Stimulated activated naive CD4-positive, alpha-beta T cell treated with Interleukin-2 at 50 U/mL for 16 hours (primary cell): ENCODE measurements at places on chromosomes 2 and 18.

DNA sequence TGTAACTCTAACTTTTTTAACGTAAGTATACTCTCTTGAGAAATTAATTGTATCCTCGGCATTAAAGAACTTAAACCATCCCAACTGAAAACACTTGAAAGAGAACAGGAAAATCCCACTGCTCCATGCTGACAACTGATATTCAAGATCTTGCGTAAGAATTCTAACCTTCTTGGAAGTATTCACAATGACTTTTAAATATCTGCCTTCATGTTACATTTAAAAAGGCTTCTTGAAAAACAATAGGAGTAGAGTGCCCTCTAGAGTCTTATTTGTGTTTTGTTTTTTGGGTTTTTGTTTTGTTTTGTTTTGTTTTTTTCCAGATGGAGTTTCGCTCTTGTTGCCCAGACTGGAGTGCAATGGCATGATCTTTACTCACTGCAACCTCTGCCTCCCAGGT, 65.4 kb upstream of the DNAJC10 start:
- DNase-seq, result no peak

- no peak for DNase-seq
Observed at GRCh38 chr2:76450024-76450475, 739.3 kb upstream of the GCFC2 start.

DNA sequence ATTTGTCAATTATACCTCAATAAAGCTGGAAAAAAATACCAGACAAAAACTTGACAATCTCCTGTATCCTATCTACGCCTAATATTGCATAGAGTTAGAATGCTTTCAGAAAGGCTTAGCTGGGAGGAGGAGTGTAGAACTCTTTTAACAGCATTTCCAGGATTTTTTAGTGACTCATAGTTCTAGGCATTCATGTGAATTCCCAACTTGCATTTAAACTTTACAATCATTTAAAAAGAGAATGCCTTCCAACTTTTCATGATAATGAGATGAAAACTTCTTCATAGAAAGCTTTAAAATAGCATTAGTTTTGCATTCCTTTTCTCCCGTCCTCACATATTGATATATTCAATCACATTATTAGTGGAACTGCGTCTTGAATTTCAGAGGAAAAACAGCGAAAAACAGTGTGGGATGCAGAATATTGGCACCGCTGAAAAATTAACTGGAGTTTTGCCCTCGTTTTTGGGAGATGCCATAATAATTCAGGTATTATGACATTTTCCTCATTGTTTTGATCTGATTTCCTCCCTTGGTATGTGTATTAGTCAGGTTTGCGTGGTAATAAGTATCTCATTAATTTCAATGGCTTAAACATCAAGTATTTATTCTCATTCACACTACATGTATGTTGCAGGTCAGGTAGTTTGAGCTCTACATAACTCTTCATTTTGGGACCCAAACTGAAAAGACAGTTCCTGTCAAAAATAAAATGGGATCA, 293.2 kb upstream of the FIGN start:
- DNase-seq, result no peak

GRCh38 chr2:20585710-20586594, 64.9 kb downstream of the HS1BP3 start:
- DNase-seq, result no peak

- DNase-seq, result no peak
Observed at GRCh38 chr2:236679884-236680860, 110.5 kb downstream of the ACKR3 start.

DNA sequence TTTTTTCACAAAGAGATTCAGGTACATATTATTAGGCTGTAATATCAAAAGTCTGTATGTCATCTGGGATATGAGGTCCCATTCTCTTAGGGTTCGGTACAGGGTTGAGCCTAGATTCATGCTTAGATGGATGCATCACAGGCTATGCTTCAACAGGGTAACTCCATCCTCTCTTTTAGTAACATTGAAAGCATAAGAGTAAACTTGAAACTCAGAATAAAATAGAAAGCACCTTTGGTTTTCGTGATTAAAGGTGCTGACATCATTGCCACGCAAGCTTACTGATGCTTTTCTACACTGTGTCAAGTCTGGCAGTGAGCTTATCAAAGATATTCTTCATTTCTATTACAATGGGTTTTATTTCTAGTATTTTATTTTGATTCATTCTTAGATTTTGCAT, 419.1 kb upstream of the DSEL start:
- DNase-seq, result no peak

GRCh38 chr2:140584471-140584870, 1546.3 kb downstream of the LRP1B start:
- no peak for DNase-seq

GRCh38 chr2:37644191-37644590, 27.3 kb downstream of the CDC42EP3 start:
- no peak for DNase-seq

- no peak for DNase-seq
Observed at GRCh38 chr2:213202011-213202410, 50.6 kb upstream of the IKZF2 start.

GRCh38 chr2:220499225-220499624, 871.8 kb downstream of the SLC4A3 start:
- no peak for DNase-seq

GRCh38 chr2:23684395-23685176, 242.3 kb downstream of the ATAD2B start:
- no peak for DNase-seq

DNA sequence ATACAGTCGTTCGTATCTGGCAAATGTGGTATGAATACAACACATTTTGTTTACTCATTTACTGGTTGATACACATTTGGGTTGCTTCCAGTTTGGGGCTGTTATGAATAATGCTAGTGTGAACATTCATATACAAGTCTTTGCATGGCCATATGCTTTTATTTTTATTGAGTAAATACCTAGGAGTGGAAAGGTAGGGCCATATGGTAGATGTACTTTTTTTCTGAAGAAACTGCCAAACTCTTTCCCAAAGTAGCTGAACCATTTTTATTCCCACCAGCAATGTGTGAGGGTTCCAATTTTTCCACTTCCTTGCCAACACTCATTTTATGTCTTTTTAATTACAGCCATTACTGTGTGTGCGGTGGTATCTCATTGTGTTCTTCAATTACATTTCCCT, 496.2 kb upstream of the NRXN1 start:
- no peak for DNase-seq

- no peak for DNase-seq
Observed at GRCh38 chr2:33136056-33136455, 189.3 kb downstream of the LTBP1 start.

DNA sequence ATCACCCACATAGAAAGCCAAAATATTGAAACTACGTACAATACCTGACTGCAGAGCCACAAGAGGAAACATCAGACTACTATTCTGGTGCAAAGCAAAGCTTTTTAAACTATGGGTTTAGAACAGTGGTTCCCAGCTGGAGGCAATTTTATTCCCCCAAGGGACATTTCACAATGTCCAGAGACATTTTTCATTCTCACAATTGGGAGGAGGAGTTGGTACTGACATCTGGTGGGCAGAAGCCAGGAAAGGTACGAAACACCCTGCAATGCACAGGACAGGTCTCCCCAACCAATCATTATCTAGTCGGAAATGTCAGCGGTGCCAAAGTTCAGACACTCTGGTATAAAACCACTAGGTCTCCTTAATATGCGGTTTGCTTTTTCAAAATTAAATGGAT, 88.4 kb upstream of the ARL5A start:
- no peak for DNase-seq

DNA sequence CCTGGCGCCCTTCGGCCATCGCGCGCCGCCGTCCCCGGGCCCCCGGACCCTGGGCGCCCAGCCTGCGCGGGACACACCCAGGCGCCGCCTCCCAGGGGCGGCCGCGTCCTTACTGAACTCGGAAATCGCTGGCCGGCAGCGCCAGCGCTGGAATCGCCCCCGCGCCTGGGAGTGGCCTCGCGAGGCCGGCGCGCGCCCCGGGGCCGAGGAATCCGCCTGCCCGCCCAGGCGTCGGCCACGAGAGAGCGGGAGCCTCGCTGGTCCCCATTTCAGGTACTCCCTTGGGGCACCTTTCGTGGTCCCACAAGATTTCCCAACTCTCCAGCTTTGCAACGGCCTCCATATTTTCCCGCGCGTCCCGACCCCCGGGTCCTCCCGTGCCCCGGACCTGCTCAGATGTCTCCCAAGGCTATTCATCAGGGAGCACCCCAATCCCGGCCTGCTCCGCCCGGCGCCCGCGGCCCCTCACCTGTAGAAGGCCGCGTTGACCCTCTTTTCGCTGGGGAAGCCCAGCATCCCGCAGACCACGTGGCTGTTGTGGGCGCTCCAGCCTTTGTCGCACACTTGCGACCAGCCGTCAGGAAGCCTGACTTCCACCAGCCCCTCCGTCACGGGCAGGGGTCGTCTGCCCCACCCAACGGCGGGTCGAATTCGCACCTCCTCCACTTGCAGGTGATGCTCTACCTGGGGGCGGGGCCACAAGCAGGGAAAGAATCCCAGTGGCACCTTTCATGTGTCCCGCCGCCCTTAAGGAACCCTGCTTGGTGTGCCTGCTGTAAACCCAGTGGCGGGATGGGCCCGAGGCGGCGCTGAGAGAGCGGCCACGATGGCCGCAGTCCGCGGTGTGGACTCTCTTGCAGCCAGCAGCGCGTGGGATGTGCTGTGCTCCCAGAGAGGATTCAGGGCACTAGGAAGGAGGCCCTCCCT, 4.6 kb downstream of the LOXL3 start:
- no peak for DNase-seq

DNA sequence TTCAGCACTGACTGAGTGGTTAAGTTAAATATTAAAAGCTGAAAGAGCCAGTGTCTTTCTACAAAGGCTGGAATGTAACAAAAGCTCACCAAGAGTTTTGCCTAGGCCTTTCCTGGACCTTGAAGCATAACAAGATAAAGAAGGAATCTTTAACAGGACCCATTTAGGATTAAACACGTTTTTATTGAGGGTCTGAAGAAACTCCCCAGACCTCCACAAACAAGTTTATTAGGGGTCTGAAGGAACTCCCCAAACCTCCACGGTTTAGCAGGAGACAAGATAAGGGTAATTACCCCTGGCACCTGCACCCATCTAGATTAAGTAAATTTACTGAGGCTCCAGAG, 104.0 kb downstream of the ACAA2 start:
- DNase-seq, result no peak

DNA sequence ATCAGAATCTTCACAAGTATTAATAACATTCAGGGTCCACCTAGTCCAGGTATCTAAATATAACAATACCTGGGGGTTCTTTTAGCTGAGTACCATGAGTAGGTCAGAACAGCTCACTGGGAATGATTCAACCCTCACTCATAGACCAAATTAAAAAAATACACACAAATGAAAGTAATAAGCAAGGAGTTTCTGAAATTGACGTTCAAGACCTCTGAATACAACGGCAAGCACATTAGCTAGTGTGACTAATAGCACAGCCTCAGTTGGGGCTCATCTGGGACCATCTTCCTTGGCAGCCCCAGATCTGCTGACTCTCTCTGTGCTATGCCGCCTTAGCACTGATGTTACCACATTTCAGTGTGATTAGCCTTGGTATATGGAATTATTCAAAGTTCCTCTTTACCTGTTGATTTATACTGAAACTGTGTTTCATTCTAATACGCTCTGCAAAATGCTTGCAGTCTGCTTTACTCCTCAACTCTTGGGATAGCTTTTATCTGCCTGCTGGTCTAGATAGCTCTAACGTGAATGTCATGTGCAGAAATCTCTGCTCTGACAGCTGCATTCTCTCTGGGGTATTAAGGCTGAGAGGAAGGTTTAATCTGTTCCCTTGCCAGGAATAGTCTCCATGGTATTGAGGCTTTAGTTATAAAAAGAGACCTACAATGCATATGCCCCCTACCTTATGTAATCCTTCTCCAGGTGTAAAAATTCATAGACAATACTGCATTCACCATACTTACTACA, 153.3 kb downstream of the METTL4 start:
- no peak for DNase-seq

DNA sequence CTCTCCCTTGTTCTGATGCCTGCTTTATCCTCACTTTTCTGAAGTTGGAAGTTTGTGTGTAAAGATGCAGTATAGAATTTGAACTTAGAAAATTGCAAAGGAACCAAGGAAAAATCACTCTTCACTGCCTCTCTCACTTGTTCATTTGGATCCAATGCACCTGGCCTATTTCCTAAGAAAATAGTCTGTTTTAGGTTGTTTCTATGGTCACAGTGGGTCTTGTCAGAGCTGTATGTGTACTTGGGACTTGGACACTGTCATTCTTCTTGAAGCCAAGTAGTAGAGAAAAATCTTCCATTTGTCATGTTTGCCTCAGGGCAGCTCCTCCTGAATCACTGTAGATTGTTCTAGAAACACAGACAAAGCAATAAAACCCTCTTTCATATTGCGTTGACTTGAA, 80.3 kb upstream of the SESTD1 start:
- DNase-seq, result no peak

DNA sequence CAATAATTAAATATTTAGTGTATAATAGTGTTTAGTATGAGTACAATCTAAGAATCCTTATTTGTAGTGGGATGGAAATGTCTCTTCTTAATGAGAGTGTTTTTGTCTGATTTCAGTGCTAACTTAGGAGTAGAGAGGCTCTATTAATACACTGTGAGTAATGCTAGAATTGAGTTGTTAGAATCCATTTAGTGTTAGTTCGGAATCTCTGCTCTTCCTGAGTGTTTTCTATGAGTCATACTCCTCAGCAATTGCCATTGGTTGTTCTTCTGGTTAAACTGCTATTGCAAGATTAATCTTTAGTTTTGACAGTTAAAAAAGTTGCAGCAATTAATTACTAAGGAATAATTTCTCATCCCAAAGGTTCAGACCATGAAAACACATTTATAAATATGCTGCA, 828.6 kb upstream of the POU3F3 start:
- no peak for DNase-seq

DNA sequence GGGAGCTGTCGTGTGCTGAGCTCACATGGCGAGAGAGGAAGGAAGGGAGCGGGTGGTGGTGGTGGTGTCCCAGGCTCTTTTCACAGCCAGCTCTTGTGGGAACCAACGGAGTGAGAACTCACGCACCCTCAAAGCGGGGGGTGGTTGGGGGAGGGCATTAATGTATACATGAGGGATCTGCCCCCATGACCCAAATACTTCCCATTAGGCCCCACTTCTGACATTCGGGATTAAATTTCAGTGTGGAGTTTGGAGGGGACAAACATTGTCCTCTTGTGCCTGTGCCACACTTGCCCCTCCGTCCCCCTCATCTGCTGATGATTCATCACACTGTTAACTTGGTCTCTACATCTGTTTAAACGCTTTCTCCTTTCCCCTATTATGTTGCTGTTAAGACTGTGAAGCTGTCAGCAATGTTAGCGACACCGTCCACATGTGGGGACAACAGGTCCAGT, 22.5 kb downstream of the INPP4A start:
- DNase-seq, result no peak

DNA sequence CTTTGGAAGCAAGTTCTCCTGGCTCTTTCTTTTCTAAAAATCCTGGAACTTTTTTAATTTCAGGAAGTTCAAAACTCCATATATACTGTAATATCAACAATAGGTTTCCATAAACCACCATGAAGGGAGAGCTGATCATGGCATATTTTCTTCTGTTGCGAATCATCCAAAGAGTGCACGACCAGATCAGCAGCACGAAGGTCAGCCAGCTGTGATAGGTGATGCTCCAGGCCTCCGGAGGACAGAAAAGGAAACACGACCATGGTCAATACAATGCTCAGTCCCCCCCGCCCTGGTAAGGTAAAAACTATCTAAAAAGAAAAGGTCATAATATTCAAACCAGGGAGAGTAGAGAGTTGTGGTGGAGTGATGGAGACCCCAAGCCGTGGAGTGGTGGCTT, 268.9 kb downstream of the NAPG start:
- no peak for DNase-seq
